ENCODE measurements at places on chromosomes 11 and 22. TPM values are rescaled to one million over a fixed set of nuclear protein-coding genes. Genes with fewer than 3 reads are reported as not detected.

The MMP27 gene
- not detected for total RNA-seq

The SMTNL1 gene
- not detected for total RNA-seq

- no peaks in the 10 kb centered on the region for H3K36me3 ChIP-seq
- DNase-seq = peak; percentile 90
- no peak overlapping the region for H3K4me3 ChIP-seq
These were observed 56.7 kb upstream of the CRTAM start for GRCh38 chr11:122781378-122782195.

DNA sequence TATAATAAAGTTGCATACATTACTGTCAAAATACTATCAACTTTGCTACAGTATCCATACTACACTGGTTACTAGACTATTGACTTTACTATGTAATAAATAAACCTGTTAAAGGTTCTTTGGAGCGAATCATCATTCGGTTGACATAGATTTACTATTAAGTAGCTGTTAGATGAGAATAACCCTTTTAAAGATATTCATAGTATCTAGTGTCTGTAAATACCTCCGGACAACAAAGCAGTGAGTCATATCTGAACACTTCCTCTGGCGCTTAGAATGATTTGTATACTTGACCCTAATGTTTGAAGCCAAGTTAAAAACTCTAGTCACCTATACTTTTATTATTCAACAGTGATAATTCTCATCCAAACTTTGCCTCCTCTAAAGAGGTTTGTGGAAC is 84.7 kb downstream of the MSANTD4 start:
- no peak overlapping the region for H3K4me3 ChIP-seq
- no peaks in the 10 kb centered on the region for H3K27me3 ChIP-seq
- no peak overlapping the region for H3K27ac ChIP-seq
- no peaks in the 10 kb centered on the region for H3K4me1 ChIP-seq
- DNase-seq = no peak
- no peaks in the 10 kb centered on the region for H3K36me3 ChIP-seq

- H3K36me3 ChIP-seq = no peaks in the 10 kb centered on the region
- no peak overlapping the region for H3K27ac ChIP-seq
- DNase-seq = no peak
- H3K27me3 ChIP-seq = no peaks in the 10 kb centered on the region
- peaks cover 9% of the 10 kb centered on the region for H3K4me1 ChIP-seq
These were observed 26.9 kb downstream of the RASD2 start for GRCh38 chr22:35567351-35568141.

DNA sequence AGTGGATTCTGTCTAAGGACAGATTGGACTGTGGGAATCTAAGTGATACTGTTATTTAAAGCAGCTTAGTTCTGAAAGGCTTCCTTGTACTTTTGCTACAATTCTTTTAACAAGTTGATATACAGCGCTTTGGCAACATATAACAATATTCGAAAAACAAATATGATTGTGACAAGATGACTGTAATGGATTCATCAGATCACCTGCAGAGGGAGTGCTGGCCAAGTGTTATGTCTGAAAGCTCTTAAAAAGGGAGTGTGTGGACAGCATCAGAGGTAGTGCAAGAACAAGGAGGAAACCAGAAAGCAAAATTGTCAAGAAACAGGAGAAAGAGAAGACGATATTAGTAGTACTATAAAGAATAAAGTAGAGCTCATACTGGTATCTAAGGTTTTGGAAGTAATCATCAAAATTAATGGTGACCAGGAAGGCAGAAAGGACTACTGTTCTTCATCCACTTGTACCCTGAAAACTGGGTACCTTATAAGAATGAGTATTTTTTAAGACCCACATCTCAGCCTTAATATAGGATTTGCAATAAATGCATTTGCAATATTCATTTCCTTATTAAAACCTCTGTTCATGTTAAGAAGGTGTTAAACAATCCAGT is 1112.0 kb upstream of the CCDC90B start:
- H3K36me3 ChIP-seq = no peaks in the 10 kb centered on the region
- no peak overlapping the region for H3K27ac ChIP-seq
- no peaks in the 10 kb centered on the region for H3K27me3 ChIP-seq
- H3K4me1 ChIP-seq = no peaks in the 10 kb centered on the region
- H3K4me3 ChIP-seq = no peak overlapping the region

- no peak for DNase-seq
- H3K27me3 ChIP-seq = no peaks in the 10 kb centered on the region
- no peaks in the 10 kb centered on the region for H3K4me1 ChIP-seq
- H3K4me3 ChIP-seq = no peak overlapping the region
These were observed 6.7 kb upstream of the OOSP4A start for GRCh38 chr11:59957094-59957493.
